ENCODE measurements at places on chromosomes 7 and 10.

- no peak for DNase-seq
These were observed 78.9 kb downstream of the UNCX start for GRCh38 chr7:1311406-1312135.

GRCh38 chr7:79096361-79096805, 357.1 kb downstream of the MAGI2 start:
- no peak for DNase-seq

DNA sequence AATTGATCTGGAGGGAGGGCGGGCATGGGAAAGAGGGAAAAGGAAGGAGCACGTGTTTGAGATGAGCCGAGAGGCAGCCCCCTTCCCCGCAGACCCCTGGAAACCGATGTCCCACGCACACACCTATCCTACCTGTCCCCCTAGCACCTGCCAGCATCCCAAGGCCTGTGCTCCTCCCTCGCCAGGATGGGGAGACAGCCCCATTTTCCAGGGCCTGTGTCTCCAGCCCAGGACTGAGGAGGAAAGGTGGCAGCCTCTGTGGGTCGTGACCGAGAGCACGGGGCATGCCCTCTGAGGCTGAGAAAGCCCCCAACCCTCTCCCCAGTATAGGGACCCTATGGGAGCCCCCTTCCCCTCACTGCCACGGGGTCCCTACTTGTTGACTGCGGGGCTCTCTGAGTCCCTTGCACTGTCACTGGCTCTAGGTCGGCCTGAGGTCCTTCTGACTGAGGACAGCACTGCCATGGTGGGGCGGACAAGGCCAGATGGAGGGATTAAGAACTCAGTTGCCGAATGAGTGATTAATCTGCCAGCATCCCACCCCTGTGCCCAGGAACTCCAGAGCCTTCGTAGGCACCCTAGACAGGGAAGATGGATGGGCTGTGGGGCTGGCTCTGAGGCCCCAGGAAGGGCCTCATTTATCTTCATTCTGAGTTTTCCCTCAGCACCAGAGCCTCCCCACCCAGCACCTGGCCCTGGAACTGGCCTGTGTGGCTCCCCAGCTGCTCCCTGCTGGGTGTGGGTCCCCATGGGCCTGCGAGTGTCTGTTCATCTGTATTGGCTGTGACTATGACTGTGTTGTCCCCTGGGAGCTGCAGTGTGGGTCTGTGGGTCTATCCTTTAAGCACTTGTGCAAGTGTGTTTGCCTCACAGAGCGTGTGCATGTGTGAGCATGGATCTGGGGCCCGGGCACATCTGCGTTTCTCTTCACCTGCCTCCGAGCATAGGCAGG, 26.0 kb downstream of the CRHR2 start:
- DNase-seq: no peak

DNA sequence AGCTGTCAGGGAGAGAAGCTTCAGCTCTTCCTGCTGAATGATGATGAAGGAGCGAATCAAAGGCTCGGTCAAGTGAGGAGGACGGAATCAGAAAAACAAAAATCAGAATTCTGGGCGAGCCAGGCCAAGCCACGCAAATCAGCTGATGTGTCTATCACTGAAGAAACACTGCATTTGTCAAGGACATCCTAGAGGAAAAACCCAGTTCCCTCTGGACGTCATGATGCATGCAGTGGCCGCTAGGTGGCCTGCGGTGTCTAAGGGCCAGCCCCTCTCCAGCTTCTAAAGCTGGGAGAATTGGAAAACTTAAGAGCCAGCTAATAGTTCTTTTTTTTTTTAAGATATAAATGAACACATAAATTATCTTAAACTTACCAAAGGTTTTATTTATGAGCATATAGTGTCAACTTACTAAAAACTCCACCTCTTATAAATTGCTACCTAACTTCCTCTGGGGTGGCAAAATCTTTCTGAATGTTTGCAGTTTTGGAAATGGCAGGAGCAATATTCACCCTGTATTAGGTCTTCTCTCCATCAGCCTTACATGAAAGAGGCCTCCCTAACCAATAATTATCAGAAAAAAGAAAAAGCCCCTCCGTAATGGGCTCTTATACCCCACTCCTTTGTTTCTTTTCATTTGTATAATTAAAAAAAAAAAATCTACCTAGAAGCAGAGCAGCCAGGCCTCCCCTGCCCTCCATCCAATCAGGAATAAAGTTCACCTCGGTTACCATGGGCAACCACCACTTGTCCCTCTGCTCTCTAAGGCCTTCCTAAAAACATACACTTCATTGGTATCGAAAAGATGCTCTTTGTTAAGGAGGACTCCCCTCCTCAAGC, 186.8 kb downstream of the USP6NL start:
- DNase-seq: no peak

All from activated effector memory CD4-positive, alpha-beta T cell treated with Interleukin-2 at 50 U/mL for 16 hours (primary cell).